ENCODE measurements at places on chromosomes 12 and 14.

DNA sequence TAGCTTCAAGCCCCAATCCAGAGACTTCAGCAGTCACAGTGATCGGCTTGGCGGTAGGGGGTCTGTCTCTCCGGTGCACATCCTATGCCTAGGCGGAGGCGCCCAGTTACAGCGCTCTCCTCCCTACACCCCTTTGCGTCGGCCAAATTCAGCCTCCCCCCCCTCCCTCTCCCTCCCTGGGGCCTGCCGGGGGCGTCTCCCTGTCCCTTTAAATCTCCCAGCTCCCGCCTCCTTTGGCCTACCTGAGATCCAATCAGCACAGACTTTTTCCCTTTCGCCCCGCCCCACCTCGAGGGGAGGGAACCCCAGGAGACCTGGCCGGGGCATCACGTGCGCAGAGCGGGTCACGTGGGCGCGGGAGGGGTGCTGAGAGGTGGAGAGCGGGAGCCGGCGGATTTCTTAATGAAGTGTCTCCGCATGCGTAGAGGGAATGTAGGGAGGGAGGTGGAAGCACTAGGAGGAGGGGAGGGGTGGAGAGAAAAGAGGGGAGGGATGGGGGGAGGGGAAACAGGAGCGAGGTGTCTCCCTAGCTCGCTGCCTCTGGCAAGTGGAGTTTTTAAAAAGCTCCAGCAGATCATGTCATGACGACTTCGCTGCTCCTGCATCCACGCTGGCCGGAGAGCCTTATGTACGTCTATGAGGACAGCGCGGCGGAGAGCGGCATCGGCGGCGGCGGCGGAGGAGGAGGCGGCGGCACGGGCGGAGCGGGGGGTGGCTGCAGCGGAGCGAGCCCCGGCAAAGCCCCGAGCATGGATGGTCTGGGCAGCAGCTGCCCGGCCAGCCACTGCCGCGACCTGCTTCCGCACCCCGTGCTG is at the start of gene HOXC13:
Gene HOXC13 (plus strand): TSS at position 506 of the 815 bp plus-strand sequence. CDS start 76 bp downstream, at position 582.
- DNase-seq: peak; percentile 80

DNA sequence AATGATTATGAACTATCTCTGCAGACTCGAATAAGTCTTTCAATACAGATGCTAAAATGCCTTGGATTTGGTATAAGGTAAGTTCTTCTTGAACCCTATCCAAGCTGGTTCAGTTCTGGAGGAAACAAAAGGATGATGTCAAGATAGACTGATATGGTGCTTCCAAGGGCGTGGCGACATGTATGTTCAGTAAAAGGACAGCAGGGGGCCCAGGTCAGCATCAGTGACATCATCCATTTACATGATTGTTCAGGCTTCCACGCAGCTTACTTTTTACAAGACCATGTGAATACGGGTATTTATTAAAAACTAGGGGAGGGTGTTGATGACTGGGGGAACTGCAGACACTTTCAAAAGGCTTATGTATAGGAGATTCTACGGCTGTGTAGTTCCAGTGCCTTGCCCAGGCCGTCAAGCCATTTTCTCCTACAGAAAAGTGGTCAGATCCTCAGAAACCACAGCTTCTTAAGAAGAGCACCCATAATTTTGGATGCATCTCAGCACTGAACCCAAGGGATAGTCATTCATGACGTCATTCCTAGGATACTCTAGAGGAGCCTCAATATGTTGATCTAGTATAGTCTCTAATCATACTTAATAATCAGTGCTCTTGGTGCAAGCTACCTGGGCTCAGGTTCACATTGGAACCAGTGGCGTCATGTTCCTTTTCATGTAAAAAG is 527.7 kb downstream of the FUT8 start:
- DNase-seq: peak; percentile 53

DNA sequence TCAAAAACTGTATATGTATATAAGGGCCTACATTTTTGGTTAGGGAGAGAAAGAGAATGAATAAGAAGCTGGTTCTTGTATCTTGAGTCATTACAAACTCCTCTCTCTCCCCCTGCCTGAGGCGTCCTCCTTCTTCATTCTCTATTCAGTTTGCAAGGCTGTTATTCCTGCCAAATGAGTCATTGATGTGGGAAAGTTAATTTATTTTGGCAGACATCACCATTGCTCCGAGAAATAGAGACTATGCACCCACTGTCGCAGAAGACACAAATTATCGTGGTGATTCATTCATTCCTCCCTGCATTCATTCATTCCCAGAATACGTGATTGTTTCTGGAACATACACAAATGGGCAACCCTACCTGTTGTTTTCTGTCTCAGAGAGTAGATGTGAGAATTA is 112.5 kb upstream of the MED13L start:
- no peak for DNase-seq

DNA sequence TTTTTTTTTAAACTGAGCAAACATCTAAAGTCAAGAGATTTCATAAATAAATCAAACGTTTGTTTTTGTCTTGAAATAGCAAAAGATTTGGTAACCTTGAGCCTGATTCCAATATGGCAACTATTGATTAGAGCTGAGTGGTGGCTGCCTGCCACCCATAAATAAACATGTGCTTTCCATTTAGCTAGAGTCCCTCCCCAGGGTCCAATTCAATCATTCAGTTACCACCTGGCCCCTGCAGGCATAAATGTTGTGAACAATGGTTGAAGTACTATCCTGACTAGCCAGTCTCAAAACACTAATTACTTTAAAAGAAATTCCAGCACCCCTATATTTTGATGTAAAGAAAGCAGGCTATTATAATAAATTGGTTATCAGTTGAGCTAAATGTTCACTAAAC is 129.7 kb upstream of the GRIP1 start:
- DNase-seq: no peak

DNA sequence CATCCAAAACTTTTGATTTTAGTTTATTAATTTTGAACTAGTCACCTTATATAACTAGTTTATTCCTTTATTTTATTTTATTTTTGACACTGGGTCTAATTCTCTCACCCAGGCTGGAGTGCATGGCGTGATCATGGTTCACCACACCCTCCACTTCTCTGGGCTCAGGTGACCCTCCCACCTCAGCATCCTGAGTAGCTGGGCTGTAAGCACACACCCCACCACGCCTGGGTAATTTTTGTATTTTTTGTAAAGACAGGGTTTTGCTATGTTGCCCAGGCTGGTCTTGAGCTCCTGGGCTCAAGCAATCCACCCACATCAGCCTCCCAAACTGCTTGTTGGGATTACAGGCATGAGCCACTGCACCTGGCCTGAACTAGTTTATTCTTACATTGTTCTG is 17.3 kb downstream of the PCNX1 start:
- no peak for DNase-seq

GRCh38 chr12:43692064-43692463 is 66.5 kb downstream of the PUS7L start:
- no peak for DNase-seq

DNA sequence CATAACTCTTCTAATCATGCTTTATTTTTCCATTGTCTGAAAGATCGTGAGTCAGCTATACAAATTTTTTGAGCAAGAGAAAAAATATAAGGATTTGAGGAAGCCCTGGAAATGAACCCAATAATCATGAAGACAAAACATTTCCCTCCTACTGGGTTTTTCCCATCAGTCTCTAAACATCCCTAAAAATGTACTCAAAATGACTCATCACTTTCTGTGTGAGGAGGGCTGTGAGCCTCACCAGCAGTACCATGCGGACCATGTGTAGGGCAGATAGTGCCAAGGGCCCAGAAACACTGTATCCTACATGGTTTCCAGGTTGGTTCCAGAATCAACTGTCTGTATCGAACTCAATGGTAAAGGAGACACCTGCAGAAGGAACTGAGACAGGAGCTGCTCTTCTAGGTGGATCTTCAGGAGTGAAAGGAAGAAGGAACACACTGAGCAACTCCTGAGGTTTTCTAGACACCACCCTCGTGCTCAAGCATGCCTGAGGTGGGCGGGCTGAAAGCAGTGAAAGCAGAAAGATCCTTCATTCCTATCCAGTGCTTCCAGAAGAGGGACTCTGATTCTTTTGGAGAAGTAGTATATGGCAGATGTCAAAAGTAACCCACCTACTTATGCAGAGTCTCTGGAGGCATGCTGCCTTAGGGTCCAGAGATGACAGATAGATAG is 48.6 kb upstream of the RHOJ start:
- no peak for DNase-seq

DNA sequence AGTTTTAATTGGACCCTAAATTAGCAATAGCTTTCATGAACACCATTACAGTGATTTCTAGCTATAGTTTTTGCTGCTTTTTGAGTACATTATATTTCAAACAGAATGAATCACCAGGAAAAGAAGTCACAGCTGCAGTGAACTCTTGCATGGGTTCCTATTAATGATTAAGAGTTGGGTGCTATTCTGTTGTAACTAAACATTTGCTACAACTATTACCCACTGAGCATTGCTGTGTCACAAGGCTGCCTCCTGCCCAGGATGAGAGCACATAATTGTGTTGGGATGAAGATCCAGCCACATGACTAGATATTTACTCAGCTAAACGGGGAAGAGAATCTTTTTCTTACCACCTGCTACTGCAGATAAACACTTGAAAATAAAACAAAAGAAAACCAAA is 152.7 kb downstream of the GXYLT1 start:
- no peak for DNase-seq

DNA sequence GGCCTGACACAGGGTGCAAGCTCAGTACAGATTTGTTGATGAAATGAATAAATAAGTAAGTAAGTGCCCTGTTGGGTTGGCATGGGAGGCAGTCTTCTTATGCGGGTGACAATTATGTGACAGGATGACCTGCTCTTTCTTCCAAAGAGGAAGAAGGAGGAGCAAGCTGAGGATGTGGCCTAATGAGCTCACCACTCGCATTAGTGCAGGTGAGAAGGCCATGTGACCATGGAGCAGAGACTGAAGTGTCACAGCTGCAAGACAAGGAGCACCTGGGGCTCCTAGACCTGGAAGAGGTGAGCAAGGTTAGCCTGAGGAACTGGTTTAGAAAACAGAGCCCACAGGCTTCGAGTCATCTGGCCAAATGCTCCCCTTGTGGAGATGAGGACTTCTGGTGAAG is 34.9 kb downstream of the LRTM2 start:
- no peak for DNase-seq

GRCh38 chr14:82385048-82385447 is 851.4 kb upstream of the SEL1L start:
- DNase-seq: no peak

DNA sequence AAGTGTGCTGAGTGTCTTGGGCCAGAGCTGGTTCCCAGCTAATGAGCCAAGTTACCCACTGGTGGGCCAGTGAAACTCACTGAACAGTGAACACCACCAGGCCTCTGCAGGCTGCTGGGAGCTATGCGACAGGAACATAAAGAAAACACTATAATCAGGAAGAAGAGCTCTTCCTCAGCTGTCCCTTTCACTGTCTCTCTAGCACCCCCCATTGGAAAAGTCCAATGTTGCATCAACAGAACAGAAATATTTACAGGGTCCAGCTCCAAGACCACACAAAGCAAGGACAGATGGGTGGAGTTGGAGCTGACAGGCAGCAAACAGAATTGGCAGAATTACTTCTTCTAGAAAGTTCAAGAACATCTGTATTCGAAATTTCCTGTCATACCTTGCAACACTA is 903.6 kb upstream of the TMEM132C start:
- no peak for DNase-seq

GRCh38 chr14:41749429-41749828 is 142.8 kb downstream of the LRFN5 start:
- DNase-seq: no peak

DNA sequence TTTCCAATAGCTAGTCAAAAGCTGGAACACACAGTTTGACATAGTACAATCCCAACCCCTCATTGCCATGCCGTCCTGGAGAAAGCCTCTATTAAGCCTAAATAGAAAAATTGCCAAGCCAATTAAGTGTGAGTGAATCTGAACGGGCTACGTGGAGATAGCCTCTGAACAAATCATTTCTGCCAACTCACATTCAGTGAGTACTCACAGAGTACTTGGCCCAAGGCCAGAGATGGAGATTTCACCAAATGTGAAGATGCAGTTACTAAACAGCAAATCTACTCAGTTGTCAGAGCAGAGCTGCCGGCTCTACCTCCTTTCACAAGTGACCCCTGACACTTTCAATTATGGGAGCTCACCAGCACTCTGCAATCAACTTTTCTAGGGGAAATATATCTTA is 350.0 kb downstream of the GALC start:
- DNase-seq: no peak

DNA sequence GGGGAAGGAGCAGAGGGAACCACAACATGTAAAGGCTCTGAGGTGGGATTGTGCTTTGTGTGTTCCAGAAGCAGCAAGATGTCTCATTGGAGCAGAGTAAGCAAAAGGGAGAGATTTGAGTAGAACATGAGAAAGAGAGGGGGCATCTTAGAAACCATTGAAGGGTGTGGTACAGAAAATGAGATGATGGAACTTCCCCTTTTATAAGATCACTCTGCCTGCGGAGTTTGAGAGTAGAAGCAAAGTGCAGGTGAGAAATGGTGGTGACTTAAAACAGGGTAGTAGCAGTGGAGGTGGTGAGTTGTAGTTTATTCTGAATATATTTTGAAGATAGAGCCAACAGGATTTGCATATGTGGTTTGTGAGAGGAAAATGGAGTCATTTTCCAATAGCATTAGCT is 56.0 kb downstream of the FBXO34 start:
- no peak for DNase-seq

DNA sequence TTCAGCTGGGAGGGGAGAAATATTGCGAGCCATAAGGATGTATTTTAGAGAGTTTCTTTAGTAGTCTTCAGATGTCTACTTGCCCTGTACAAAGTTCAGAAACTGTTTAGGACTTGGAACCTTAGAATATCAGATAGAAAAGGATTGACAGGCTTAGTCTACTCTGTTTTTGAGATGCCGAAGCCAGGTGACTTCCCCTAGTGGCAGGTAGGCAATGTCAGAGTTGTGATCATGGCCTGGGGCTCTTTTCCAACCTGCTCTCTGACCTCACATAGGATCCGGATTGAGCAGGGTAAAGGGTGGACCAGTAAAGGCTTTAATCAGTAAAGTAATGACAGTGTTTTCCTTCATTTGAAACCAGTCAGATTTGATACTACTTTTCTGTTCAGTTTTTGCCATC is 59.6 kb downstream of the PRKCH start:
- DNase-seq: no peak

DNA sequence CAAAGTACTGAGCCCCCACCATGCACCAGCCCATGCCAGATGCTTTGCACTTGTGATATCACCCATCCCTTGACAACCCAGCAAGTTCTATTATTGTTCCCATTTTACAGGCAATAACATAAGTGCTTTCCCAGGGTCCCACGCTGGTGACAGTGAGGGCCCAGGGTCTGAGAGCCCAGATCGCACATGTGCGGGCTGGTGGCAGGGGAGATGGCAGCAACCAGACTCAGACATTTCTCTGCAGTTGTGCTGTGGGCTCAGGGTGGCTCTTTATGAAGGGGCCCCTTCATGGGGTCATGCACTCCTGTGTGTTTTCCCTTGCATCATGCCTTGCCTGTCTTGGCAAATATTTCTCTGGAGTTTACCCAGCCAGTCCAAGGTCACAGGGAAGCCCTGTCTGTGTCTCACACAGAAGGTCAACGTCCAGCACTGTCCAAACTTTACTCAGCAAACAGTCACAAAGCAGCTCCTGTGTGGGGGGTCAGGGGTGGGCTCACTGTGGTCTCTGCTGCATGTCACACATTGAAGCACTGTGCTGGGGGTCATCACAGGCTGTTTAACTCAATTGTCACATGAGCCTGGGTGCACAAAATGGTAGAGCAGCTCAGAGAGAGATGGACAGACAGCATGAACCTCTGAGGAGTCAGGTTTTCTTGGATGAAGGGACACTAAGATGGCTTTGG is 12.7 kb downstream of the SERPINA5 start:
- no peak for DNase-seq

- no peak for DNase-seq
These were observed 3.7 kb upstream of the DHRS4L2 start for GRCh38 chr14:23984891-23985602.

GRCh38 chr12:103962493-103962892 is 3.2 kb upstream of the TDG start:
- no peak for DNase-seq
